Osteoblast (primary cell): ENCODE measurements at places on chromosomes 12 and 14. TPM values are rescaled to one million over a fixed set of nuclear protein-coding genes. Genes with fewer than 3 reads are reported as not detected.
A peak's percentile ranks its signal among the peaks of the same experiment; 100 is the strongest.

Gene TPH2
- total RNA-seq = under 0.01 TPM in 1 of 2 replicates, not detected in the other

Gene CLEC9A
- total RNA-seq = not detected in 2 replicates

Gene TSHR
- not detected in 2 replicates for total RNA-seq

Gene PHC1
- 22.4 and 27.1 TPM in 2 replicates for total RNA-seq

Gene DNAI7
- total RNA-seq = 0.29 and 0.36 TPM in 2 replicates

DNA sequence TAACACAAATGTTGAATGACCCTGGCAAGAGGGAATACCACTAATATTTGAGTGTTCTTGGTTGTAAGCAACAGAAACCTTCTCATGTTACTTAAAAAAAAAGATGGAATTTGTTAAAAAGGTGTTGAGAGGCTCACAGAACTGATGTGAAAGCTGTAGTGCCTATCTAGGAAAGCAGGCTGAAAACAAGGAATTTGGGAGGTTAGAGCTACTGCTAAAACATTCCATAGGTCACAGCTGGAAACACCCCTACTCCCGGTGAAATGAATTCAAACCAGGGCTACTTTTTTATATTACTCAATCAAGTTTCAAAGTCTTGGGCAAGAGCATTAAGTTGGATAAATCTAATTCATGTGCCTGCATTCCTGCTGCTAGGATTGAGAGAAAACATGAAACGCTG lies 104.1 kb downstream of the SLC35F4 start:
- DNase-seq = no peak

GRCh38 chr12:52818388-52818787 lies 4.5 kb upstream of the KRT4 start:
- DNase-seq = no peak

GRCh38 chr12:76508128-76508980 lies 51.2 kb downstream of the OSBPL8 start:
- no peak for DNase-seq

DNA sequence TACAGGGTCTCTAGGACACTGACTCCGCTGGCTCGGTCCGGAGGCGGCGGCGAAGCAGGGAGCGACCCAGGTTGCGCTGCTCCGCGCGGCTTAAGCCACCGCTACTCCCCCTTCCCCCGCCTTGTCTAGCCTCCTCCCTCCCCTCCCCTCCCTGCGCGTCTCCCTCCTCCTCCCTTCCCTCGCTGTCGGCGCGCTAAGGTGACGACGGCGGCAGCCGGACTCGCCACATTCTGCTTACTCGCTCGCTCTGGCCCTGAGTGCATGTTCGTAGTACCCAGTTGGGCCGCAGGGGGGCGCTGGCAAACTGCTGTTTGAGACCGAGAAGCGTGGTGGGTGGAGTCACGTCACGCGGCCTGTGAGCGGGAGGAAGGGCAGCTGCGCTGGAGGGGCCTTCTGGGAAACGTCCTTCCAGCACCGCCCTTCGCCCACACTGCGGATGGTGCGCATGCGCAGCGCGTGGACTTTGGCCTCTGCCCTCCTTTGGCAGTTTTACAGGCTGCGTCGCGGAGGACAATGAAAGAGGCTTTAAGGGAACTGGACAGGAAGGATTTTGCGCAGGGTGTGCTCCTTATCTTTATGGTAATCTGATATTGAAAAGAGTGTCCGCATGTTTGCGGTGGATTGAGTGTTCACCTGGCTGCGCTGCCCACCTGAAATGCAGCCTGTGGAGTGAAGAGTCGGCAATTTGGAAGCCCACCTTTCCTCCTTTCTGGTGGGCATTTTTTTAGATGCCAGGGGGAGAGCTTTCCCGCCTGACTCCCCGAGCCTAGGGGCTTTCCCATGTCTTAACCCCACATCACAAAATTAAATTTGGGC lies at the start of gene SCAF11:
Gene SCAF11 (minus strand): TSS at position 107 of the 816 bp plus-strand sequence. CDS start 26,407 bp downstream, outside the sequence.
- DNase-seq = peak; percentile 97

DNA sequence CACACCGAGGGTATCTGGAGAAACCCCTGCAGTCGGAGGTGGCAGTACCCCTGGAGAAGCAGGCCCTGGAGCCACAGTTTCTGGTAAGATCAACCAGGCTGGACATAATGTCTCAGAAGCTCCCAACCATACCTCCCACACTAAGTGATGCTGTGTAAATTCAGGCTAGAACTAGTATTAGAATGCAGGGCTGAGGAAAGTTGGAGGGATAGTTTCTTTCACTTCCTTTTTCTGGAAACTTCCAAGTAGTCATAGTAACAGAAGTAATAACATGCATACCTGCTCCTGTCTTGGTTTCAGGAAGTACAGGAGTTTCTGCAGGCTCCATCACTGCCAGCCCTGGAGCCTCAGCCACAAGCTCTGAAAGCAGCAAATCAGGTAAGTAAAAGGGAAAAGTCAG lies 228.1 kb upstream of the CNTN1 start:
- peak; percentile 30 for DNase-seq

- peak; percentile 92 for DNase-seq
These were observed 89.3 kb downstream of the OSBPL8 start for GRCh38 chr12:76470028-76470939.

DNA sequence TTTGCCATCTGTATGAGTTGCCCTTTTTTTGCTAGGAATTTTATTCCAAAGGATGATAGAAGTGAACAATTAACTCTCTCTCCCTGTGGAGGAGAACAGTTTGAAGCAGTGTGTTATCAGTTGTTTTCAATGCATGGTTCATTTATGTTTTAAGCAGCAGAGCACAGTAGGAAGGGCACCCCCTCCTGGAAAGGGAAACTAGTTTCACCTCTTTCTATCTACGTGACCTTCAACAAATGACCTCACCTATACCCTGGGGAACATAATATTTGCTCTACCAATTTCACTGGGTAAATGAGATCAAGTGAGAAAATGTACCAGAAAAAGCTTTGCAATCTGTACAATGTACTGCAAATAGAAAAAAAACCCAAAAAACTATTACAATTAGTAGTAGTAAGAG lies 5.4 kb upstream of the DCP1B start:
- DNase-seq = no peak

GRCh38 chr14:61190341-61190740 lies 90.8 kb downstream of the TMEM30B start:
- peak; percentile 72 for DNase-seq

DNA sequence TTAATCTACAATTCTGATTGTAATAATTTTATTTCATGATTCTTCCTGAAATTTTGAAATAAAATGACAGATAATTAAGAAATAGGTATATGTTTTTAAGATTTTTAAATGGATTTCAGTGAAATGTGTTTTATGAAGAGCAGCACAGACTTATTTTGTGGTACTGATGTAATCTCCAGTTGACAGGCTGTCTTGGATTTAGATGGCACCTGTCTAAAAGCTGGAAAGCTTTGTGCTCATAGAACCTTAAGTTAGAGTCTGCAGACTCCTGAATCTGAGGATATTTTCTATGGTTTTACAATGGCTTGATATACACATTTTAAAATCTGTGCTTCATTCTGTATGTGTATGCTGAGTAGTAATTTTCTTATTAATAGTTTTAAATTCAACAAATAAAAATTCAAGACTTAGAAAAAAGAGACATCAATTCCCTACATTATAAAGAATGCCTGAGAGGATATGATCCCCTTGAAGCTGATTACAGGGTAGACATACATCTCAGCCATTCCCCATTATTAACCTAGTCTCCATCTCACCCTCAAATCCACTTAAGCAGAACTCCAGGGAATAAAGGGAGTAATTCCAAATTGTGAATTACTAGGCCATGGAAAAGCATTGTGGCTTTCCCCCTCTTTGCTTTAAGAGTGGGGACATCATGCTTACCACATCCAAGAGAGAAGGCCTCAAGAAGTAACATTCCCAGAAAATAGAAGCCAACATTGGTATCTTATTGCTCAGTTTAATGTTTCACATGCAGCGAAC lies 33.7 kb upstream of the ACSS3 start:
- peak; percentile 58 for DNase-seq
